Smooth muscle cell of bladder (primary cell): ENCODE measurements at places on chromosomes 4 and X. TPM values are rescaled to one million over a fixed set of nuclear protein-coding genes. Genes with fewer than 3 reads are reported as not detected.

TEX13A gene
- not detected in 2 replicates for total RNA-seq

SAT1 gene
- 112 and 120 TPM in 2 replicates for total RNA-seq

CLTRN gene
- total RNA-seq: 0.18 and 0.28 TPM in 2 replicates

PHOX2B gene
- not detected in 2 replicates for total RNA-seq

SPARCL1 gene
- total RNA-seq: under 0.01 and 0.18 TPM in 2 replicates

TMPRSS11B gene
- not detected in 2 replicates for total RNA-seq

PAGE4 gene
- not detected in 2 replicates for total RNA-seq

HPGD gene
- total RNA-seq: under 0.01 and 0.09 TPM in 2 replicates

NSUN7 gene
- total RNA-seq: under 0.01 TPM in 1 of 2 replicates, not detected in the other

HTR2C gene
- total RNA-seq: under 0.01 TPM in 2 replicates

GIMD1 gene
- not detected in 2 replicates for total RNA-seq

XAGE2 gene
- not detected in 2 replicates for total RNA-seq

DMRTC1 gene
- not detected in 2 replicates for total RNA-seq

UCP1 gene
- not detected in 2 replicates for total RNA-seq
